ENCODE measurements at places on chromosomes 1 and 21. TPM values are rescaled to one million over a fixed set of nuclear protein-coding genes. Genes with fewer than 3 reads are reported as not detected.

DNA sequence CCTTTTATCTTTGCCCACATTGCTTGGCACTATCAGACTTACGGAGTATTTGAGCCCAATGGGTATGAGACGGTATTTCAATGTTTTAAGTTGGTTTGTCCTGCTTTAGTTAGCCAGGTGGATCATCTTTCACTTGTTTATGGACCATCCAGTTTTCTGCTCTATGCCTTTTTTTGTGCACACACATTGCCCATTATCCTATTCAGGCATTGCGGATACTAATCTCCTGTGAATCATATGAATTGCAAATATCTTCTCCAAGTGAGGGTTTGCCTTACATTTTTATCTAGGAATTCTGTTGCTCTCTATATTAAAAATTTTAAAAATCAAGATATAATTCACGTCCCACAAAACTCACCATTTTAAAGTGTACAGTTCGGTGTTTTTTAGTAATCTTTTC, 14.0 kb downstream of the CYYR1 start:
- no peaks in the 10 kb centered on the region for H3K27me3 ChIP-seq
- H3K36me3 ChIP-seq: no peaks in the 10 kb centered on the region
- no peak overlapping the region for H3K4me3 ChIP-seq
- H3K4me1 ChIP-seq: no peaks in the 10 kb centered on the region
- no peak for DNase-seq

GRCh38 chr1:208714323-208714722, 470.1 kb upstream of the PLXNA2 start:
- no peaks in the 10 kb centered on the region for H3K4me1 ChIP-seq
- no peak overlapping the region for H3K27ac ChIP-seq
- H3K4me3 ChIP-seq: no peak overlapping the region
- H3K27me3 ChIP-seq: no peaks in the 10 kb centered on the region
- no peak for DNase-seq

DNA sequence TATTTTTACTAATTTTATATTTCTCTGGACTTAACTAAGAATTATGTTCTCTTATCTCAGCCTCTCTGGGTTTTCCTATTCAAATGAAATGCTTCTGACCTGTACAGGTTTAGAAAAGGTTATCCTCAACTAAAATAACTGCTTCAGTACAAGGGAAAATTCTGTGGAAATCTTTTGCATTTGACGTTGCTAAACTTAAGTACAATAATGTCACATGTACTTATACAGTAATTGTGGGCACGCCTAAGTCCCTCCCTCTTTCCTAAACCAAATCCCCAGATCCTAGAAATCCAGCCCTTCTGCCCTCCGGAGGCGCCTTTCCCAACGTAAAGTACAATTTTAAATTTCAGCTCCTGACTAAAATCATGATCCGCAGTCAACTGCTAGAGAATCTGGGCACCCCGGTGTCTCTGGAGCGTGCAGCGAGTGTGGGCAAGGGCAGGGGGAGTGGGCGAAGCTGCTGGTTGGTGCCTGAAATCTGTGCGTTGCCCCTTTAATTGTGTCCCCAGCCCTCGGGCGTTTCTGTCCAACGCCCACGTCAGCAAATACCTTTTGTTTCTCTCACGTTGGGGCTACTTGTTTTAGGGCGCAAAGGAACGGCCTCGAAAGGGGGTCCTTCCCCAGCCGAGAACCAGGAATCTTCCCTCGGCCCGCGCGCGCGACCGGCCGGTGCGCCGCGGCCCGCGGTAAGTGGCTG, at the start of gene ZBTB8A:
ZBTB8A (plus strand) TSS at position 541 of the 697 bp plus-strand sequence. CDS start 53,505 bp downstream, outside the sequence.
- H3K27me3 ChIP-seq: no peaks in the 10 kb centered on the region
- H3K4me3 ChIP-seq: peak within 1 kb of the TSS; percentile 76
- no peaks in the 10 kb centered on the region for H3K36me3 ChIP-seq
- peak within 1 kb of the TSS; percentile 81 for H3K27ac ChIP-seq
- H3K4me1 ChIP-seq: peaks cover 19% of the 10 kb centered on the region

- H3K4me1 ChIP-seq: peaks cover 30% of the 10 kb centered on the region
- H3K27me3 ChIP-seq: no peaks in the 10 kb centered on the region
- peak; percentile 34 for DNase-seq
- no peak overlapping the region for H3K27ac ChIP-seq
- no peaks in the 10 kb centered on the region for H3K36me3 ChIP-seq
These were observed 991 bp downstream of the ANKRD35 start for GRCh38 chr1:145884675-145885074.

The KIF21B gene
- 1.1 TPM for total RNA-seq

The PUSL1 gene
- 37.9 TPM for total RNA-seq

GRCh38 chr1:65409816-65410326, 10.6 kb upstream of the LEPR start:
- no peak for DNase-seq
- H3K4me1 ChIP-seq: no peaks in the 10 kb centered on the region
- no peak overlapping the region for H3K4me3 ChIP-seq
- H3K36me3 ChIP-seq: no peaks in the 10 kb centered on the region
- no peaks in the 10 kb centered on the region for H3K27me3 ChIP-seq

DNA sequence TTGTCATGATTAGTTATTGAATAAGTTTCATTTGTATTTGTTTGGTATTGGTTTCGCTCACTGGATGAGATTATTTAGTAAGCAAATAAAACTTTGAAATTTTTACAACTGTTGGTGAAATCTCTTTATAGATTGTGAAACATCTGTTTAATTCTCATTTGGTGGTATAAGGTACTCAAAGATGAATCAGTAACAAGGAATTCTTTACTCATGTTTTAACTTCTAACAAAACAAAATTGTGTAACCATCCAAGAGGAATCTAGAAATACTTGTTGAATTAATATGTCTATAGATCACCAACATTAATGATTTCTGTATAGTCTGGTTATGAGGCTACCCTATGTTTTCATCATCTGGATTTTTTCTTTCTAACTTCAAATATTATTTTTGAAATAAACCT, 62.8 kb upstream of the USP25 start:
- H3K4me1 ChIP-seq: no peaks in the 10 kb centered on the region
- H3K27ac ChIP-seq: no peak overlapping the region
- no peak overlapping the region for H3K4me3 ChIP-seq
- H3K27me3 ChIP-seq: no peaks in the 10 kb centered on the region
- DNase-seq: no peak
- H3K36me3 ChIP-seq: no peaks in the 10 kb centered on the region

DNA sequence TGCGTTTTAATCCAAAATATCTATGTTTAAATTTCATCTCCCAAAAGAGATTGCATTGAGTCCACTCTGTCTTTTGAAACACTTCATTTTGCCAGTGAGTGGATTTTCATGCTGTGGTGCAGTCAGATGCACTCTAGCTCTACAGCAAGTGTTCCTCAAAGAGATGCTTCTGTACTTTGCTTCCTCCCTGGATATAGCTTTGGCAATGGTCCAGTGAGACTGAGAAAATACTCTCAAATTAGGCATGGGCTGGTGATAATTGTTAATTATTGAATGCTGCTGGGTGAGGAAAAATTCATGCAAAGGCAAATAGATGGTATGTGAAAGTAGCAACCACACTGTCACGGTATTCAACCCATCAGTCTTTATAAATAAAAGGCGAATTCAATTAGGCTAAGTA, 396.9 kb downstream of the ADGRL2 start:
- H3K27me3 ChIP-seq: no peaks in the 10 kb centered on the region
- no peaks in the 10 kb centered on the region for H3K4me1 ChIP-seq
- no peak overlapping the region for H3K27ac ChIP-seq
- DNase-seq: no peak

DNA sequence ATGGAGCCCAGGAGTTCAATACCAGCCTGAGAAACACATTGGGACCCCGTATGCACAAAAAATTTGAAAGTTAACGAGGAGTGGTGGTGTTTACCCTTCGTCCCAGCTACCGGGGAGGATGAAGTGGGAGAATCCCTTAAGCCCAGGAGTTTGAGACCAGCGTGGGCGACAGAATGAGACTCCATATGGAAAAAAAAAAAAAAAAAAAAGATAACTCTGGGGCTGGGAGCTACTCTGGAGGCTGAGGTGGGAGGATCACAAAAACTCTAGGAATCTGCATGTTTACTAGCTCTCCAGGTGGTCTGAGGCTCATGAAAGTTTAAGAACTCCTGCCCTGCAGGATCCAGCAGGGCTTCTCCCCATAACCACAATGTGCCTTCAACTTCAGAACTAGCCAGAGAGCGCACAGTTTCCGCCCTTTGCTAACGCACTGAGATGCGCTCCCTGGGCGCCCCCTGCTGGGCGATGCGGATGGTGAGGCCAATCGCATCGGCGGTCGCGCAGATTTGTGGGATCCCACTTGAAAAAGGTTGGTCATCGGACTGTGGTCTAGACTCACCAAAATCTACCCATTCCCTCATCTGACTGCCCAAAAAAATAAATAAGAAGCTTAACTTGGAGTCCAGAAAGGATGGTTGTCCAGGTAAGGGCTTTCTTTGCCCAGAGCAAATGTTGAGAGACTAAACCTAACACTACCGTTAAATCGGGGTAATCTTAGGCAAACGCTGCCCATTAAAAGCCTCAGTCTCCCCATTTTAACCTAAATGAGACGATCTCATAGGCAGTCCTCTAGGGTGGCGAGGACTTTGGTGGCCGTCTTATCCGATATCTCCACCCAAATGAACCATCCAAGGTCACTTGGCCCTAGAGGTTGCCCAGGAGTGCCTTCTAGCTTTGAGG, 8.8 kb downstream of the ZNF683 start:
- H3K4me1 ChIP-seq: peaks cover 17% of the 10 kb centered on the region
- DNase-seq: peak; percentile 94
- no peaks in the 10 kb centered on the region for H3K36me3 ChIP-seq
- H3K27ac ChIP-seq: no peak overlapping the region
